Hypothalamus (tissue), 51 donors: ENCODE measurements at places on chromosomes 11 and 22.

DNA sequence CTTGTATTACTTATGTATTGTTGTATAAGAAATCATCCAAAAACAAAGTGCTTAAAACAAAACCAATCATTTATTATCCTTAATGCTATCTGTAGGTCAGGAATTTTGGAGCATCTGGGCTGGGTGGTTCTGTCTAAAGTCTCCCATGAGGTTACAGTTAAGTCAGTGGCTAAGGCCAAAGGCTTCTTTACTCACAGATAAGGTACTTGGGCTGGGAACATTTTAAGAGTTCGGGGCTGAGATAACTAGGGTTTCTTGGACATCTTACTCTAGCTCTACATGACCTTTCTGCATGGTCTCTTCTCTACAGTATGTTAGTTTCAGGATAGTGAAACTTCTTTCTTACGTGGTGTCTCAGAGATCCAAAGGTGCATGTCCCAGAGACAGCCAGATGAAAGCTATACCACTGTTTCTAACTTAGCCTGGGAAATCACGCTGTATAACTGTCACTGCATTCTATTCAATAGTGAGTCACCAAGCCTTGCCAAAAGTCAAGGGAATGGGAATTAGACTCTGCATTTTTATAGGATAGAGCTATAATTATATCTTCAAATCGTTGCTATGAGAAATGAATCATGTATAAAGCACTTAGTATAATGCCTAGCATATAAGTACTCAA lies 29.6 kb downstream of the SOX6 start:
- DNase-seq, result no peak

DNA sequence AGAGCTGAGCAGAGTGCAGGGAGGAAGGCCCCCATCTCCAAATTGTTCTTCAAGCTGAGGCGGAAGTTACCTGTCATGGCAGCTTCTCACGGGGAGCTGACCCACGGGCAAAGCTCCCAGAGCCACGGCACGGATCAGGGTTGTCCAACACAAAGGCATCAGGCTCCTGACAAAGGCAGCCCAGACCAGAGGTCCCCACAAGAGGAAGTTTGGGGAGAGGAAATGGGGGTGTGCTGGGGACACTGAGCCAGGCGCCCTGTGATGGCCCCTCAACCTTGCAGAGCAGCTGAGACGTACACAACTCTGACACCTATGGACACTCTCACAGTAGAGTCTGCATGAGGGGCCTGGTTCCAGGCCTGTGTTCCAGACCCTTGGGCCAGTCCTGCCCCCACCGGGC lies 95.6 kb downstream of the CTTN start:
- no peak for DNase-seq

DNA sequence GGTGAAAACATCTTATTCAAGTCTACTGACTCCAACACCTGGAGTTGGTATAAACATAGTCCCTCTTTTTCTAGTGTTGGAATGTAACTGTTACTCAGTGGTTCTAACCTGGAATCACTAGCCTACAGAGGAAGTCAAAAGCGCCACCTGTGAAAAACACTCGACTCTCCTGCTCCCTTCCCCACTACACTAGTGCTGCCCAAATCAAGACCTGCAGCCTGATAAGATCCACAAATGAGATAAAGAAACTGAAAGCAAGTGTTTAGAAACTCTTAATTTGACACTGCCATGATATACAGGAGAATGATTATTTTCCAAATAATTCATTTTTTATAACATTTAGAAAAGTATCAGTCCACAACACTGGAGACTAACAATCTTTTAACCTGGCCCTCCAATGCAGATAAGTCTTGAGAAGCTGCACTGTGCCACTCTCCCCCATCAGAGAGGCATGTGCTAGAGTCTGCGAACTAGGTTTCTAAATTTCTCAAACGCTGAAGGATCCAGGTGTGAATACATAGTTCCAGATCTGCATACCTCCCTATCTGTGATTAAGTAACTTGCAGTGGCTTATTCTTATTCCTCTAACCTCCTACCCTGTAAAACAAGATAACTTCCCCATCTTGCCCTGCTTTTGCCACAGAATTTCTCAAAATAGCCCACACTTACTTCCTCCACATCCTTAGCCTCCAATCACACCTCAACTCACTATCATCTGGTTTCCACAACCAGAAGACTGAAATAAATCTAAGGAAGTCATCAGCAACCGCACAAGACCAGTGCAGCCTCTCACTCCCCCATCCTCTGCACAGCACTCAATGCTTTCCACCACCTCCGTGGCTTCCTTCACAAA lies 88.1 kb downstream of the RRAS2 start:
- no peak for DNase-seq

GRCh38 chr22:20011123-20011992 lies 5.3 kb downstream of the ARVCF start:
- no peak for DNase-seq

DNA sequence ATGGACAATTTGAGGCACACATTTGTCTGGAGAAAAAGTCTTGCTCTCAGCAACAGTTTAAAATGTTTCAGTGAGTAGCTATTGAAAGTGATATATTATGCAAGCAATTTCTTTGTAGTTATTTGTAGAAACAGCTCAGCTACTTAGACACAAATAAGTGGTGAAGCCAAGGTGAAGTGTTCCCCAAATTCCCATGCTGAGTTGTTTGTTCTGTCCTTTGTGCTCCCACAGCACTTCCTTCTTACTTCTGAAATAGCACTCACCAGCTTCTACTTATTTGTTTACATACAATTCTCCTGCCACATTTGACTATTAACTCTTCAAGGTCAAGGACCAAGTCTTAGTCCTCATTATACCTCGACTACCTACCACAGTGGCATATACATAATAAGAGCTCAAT lies 638.6 kb upstream of the LRRC4C start:
- DNase-seq, result no peak
